Activated naive CD8-positive, alpha-beta T cell treated with anti-CD3 and anti-CD28 coated beads, Interleukin-2, amount 10 ng/mL, durations not matched to agents 7 days and 5 days (primary cell): ENCODE measurements at places on chromosomes 3 and 15.

GRCh38 chr15:49306551-49306950 is 116.5 kb upstream of the FGF7 start:
- H3K4me3 ChIP-seq, result no peak overlapping the region
- H3K27me3 ChIP-seq, result no peaks in the 10 kb centered on the region
- peaks cover 53% of the 10 kb centered on the region for H3K36me3 ChIP-seq
- DNase-seq, result no peak
- H3K4me1 ChIP-seq, result peaks cover 4% of the 10 kb centered on the region

DNA sequence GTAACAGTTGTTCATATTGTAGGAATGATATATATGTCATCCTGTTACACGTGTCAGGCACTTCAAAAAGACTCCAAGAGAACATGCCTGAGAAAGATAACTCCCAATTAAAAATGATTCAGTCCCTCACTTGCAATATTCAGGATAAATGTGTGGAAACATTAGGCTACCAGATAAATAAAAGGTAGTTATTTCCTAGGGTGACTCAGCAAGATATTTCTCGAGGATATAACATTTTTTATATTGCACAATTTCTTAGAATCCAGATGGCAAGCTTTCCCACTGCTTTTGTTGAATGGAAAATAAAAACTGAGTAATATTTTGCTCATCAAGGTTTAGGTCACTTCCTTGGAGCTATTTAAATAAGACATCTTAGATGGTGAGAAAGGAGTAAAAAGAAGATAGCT is 181.4 kb downstream of the GAP43 start:
- H3K27ac ChIP-seq, result no peak overlapping the region
- no peaks in the 10 kb centered on the region for H3K36me3 ChIP-seq

DNA sequence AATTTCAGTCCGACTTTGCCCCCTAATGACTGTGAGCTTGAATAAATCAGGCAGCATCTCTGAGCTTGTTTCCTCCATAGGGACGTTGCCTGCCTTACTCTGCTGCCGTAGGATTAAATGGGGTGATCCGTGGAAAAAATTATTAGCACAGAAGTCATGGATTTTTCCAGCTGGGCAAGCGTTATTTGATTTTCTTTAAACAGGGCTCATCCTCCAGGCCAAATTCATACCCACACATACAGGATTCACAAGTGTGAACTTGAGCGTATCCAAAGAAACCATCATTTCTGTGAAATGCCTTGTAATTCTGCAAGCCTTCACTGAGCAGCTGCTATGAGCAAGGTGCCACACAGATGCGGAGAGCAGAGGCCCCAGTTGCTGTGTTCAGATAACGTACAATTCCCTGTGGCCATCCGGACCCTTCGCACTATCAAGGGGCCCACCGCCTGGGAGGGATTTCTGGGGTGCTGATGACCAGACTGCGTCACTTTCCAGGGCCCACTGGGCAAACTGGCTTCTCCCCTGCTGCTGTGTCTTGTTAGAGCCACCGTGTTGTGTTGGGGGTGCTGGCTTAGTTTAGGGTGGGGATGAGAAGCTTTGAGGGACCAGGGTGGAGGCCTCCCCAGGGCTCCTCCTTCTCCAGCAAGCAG is 61.4 kb downstream of the MGLL start:
- H3K4me3 ChIP-seq, result no peak overlapping the region
- no peak overlapping the region for H3K27ac ChIP-seq
- peaks cover 17% of the 10 kb centered on the region for H3K4me1 ChIP-seq
- no peak for DNase-seq

GRCh38 chr3:84958495-84959469 is at the start of gene CADM2:
TSS of gene CADM2 (plus strand) at chr3:84958989.
- peaks cover 4% of the 10 kb centered on the region for H3K4me1 ChIP-seq
- DNase-seq, result peak; percentile 72

GRCh38 chr3:150385296-150386242 is 22.5 kb upstream of the TSC22D2 start:
- peak; percentile 42 for DNase-seq
- peaks cover 22% of the 10 kb centered on the region for H3K4me1 ChIP-seq
- no peaks in the 10 kb centered on the region for H3K27me3 ChIP-seq
- H3K4me3 ChIP-seq, result peak overlapping the region; percentile 71
- H3K27ac ChIP-seq, result peak overlapping the region; percentile 80
